ENCODE measurements at places on chromosomes 5 and 9. TPM values are rescaled to one million over a fixed set of nuclear protein-coding genes. Genes with fewer than 3 reads are reported as not detected.

ZBED3 gene
- total RNA-seq: 0.68 TPM

CMYA5 gene
- 0.34 TPM for total RNA-seq

PCDHA9 gene
- total RNA-seq: 0.43 TPM

SLC34A1 gene
- 0.14 TPM for total RNA-seq

TCF7 gene
- 0.36 TPM for total RNA-seq

SOWAHA gene
- not detected for total RNA-seq

PTGER4 gene
- 67.3 TPM for total RNA-seq

IFNA21 gene
- not detected for total RNA-seq

SEMA4D gene
- total RNA-seq: 0.68 TPM

TAF1L gene
- total RNA-seq: under 0.01 TPM

ALG2 gene
- total RNA-seq: 61.4 TPM

ASS1 gene
- 460 TPM for total RNA-seq

PCA3 gene
- total RNA-seq: not detected

SPINK7 gene
- total RNA-seq: 37.3 TPM

ELAVL2 gene
- total RNA-seq: 0.57 TPM

STARD4 gene
- 83.4 TPM for total RNA-seq

RASGRF2 gene
- total RNA-seq: 1.0 TPM

ITGA2 gene
- total RNA-seq: 97.1 TPM

MSX2 gene
- total RNA-seq: 0.21 TPM

TSSK1B gene
- under 0.01 TPM for total RNA-seq

CCDC183 gene
- under 0.01 TPM for total RNA-seq

ZDHHC21 gene
- 12.6 TPM for total RNA-seq

COL15A1 gene
- total RNA-seq: not detected

ZNF883 gene
- 1.4 TPM for total RNA-seq

All from nasal cavity respiratory epithelium epithelial cell of viscerocranial mucosa (primary cell).